Heart left ventricle (tissue), 16 donors: ENCODE measurements at places on chromosomes 3 and 15. TPM values are rescaled to one million over a fixed set of nuclear protein-coding genes. Genes with fewer than 3 reads are reported as not detected.

Gene PLSCR2
- total RNA-seq: not detected

Gene LEKR1
- 0.76 TPM for total RNA-seq

DNA sequence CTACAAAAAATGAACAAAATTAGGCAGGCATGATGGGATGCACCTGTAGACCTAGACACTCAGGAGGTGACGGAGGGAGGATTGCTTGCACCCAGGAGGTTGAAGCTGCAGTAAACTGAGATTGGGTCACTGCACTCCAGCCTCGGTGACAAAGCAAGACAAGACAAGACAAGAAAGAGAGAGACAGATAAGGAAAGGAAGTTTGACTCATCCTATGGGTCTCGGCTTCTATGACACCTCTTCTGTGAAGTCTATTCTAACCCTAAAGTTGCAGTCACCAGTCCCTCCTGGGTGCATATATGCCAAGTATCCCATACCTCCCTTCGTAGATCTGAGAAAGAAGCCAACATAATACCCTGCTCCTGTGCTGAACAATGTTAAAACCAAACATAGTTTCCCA lies 7.9 kb upstream of the ZMAT3 start:
- no peak for DNase-seq
- no peaks in the 10 kb centered on the region for H3K36me3 ChIP-seq
- no peaks in the 10 kb centered on the region for H3K27me3 ChIP-seq
- H3K4me1 ChIP-seq: no peaks in the 10 kb centered on the region
- no peak overlapping the region for H3K27ac ChIP-seq
- no peak overlapping the region for H3K4me3 ChIP-seq

Gene OR5K2
- total RNA-seq: not detected

- no peak overlapping the region for H3K27ac ChIP-seq
- H3K4me1 ChIP-seq: no peaks in the 10 kb centered on the region
- H3K4me3 ChIP-seq: no peak overlapping the region
- DNase-seq: no peak
Observed at GRCh38 chr15:33094336-33094735, 100.2 kb downstream of the FMN1 start.

DNA sequence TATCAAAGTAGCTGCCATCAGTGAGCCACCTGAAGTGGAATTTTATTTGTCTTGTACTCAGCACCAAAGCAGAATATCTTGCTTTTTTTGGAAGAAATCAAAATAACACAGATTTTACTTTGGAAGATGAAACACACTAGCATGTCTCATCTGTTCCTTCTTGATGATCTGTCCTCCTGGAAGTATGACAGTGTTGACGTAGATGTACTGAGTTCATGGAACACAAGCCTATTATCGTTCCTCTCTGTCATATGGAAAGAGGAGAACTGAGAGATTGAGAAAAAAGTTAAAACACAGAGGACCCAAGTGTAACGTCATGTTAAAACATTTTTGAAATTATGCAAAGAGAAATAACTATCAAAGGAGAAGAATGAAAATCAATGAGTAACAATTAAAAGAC lies 340.2 kb downstream of the ROBO2 start:
- no peaks in the 10 kb centered on the region for H3K36me3 ChIP-seq
- no peak for DNase-seq
- no peaks in the 10 kb centered on the region for H3K4me1 ChIP-seq
- H3K4me3 ChIP-seq: no peak overlapping the region
- no peaks in the 10 kb centered on the region for H3K27me3 ChIP-seq

Gene CPOX
- 12.4 TPM for total RNA-seq

Gene HHLA2
- total RNA-seq: not detected
